Neural progenitor cell (in vitro differentiated cells): ENCODE measurements at places on chromosomes 3 and 15. TPM values are rescaled to one million over a fixed set of nuclear protein-coding genes. Genes with fewer than 3 reads are reported as not detected.

DNA sequence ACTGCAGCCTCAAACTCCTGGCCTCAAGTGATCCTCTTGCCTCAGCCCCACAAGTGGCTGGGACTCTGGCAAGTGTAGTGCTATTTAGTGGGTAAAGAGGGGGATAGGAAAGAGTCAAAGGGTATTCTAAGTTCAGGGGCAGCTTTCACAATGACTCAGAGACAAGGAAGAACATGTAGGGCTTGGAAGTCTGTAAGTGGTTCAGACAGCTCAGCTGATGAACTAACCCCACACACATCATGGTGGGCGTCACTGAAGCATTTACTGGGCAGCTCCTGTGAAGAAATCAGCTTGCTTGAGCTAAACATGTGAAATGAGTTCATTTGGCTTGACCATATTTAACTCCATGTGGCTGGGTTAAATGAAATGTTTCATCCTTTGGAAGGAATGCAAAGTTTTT, 34.6 kb upstream of the THSD4 start:
- H3K4me1 ChIP-seq = peaks cover 17% of the 10 kb centered on the region
- H3K36me3 ChIP-seq = no peaks in the 10 kb centered on the region
- DNase-seq = no peak
- H3K4me3 ChIP-seq = no peak overlapping the region
- H3K27me3 ChIP-seq = no peaks in the 10 kb centered on the region

- H3K4me1 ChIP-seq = peaks cover 21% of the 10 kb centered on the region
- H3K27ac ChIP-seq = no peak overlapping the region
- no peaks in the 10 kb centered on the region for H3K27me3 ChIP-seq
These were observed 3.2 kb upstream of the GBE1 start for GRCh38 chr3:81764665-81765064.

- no peak for DNase-seq
- H3K4me3 ChIP-seq = no peak overlapping the region
- no peak overlapping the region for H3K27ac ChIP-seq
- peaks cover 22% of the 10 kb centered on the region for H3K4me1 ChIP-seq
These were observed 41.5 kb downstream of the CSNK1G1 start for GRCh38 chr15:64314456-64314855.

DNA sequence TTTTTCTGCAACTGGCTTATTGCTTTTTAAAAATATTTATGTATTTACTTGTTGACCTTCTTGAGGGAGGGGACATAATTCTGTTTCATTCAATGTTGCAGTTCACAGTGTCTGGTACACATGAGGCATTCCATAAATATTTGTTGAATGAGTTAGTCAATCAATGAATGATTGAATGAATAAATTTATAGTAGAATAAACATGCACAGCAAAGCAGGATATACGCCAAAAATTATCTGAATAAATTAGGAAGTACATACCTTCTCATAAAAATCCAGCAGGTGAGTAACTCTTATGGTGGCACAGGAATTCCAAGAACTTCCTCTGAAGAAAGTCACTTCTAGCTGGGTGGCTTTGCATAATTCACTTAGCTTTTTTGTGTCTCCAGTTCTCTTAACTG, 469.4 kb upstream of the ATP11B start:
- H3K27me3 ChIP-seq = no peaks in the 10 kb centered on the region
- no peak overlapping the region for H3K27ac ChIP-seq
- H3K4me1 ChIP-seq = peaks cover 22% of the 10 kb centered on the region
- no peaks in the 10 kb centered on the region for H3K36me3 ChIP-seq
- no peak overlapping the region for H3K4me3 ChIP-seq

DNA sequence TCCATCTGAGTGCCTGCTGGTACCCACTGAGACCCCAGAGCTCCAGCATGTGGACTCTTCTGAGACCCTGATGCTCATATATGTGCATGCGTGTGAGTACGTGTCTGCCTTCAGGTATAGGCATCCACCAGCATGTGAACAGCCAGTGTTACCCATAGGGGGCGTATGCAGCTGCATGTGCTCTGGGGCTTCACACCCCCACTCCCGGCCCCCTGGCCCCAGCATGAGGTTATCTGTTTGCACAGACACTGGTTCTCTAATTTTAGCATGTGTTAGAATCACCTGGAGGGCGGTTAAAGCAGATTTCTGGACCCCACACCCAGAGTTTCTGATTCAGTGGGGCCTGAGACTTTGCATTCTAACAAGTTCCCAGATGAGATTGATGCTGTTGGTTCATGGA, 824 bp upstream of the CILP start:
- peak; percentile 57 for DNase-seq
- H3K27ac ChIP-seq = no peak overlapping the region
- no peaks in the 10 kb centered on the region for H3K36me3 ChIP-seq
- peaks cover 34% of the 10 kb centered on the region for H3K4me1 ChIP-seq
- H3K4me3 ChIP-seq = no peak overlapping the region

DNA sequence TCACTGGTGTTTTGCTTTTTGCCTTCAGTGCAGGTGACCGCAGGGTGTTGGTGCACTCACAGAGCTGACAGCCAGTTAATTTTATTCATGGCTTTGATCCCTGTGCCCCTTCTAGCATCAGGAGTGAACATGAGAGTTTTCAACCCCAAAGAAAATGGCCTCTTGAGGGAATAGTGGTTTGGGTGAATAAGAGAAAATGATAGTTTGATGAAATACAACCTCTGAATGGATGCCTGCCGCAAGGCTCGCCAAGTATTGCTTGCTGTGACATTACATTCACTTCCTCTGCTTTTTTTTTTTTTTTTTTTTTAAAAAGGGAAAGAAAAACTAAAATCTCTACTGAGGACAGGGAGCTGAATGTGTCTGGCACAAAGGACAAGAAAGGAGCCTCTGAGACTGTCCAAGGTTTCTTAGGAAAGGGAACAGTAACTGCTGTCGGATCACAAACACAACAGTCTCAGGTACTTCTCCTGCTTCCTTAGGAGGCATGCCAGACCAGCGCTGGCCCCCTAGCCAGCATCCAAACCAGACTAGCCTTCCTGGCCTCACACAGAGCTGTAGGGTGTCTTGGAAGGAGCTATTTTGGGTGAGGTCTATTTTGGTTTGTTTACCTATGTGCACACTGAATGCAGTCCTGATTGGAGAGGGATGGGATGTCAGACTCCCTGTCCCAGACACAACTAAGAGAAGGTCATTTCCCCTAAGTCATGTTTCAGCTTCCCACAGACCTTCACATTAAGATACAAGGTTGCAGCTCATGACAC, 29.0 kb downstream of the CCDC80 start:
- H3K36me3 ChIP-seq = no peaks in the 10 kb centered on the region
- H3K27ac ChIP-seq = no peak overlapping the region
- no peaks in the 10 kb centered on the region for H3K27me3 ChIP-seq
- no peak overlapping the region for H3K4me3 ChIP-seq

GRCh38 chr15:78509726-78510312, 2.4 kb downstream of the HYKK start:
- no peak overlapping the region for H3K4me3 ChIP-seq
- H3K27ac ChIP-seq = no peak overlapping the region
- no peak for DNase-seq
- peaks cover 32% of the 10 kb centered on the region for H3K27me3 ChIP-seq
- peaks cover 6% of the 10 kb centered on the region for H3K4me1 ChIP-seq
- H3K36me3 ChIP-seq = no peaks in the 10 kb centered on the region

RTP3 gene
- not detected in 2 replicates for total RNA-seq
